ENCODE measurements at places on chromosomes 5 and 9. TPM values are rescaled to one million over a fixed set of nuclear protein-coding genes. Genes with fewer than 3 reads are reported as not detected.

GRCh38 chr5:33530183-33531036, 89.6 kb downstream of the TARS1 start:
- DNase-seq, result no peak
- no peak overlapping the region for H3K27ac ChIP-seq
- no peaks in the 10 kb centered on the region for H3K4me1 ChIP-seq
- no peak overlapping the region for H3K4me3 ChIP-seq
- no peaks in the 10 kb centered on the region for H3K27me3 ChIP-seq
- H3K36me3 ChIP-seq, result no peaks in the 10 kb centered on the region

- H3K36me3 ChIP-seq, result no peaks in the 10 kb centered on the region
- H3K27ac ChIP-seq, result no peak overlapping the region
- H3K4me1 ChIP-seq, result peaks cover 11% of the 10 kb centered on the region
- DNase-seq, result no peak
Observed at GRCh38 chr5:152990649-152991048, 499.8 kb upstream of the GRIA1 start.

ADGRD2 gene
- total RNA-seq, result not detected

DNA sequence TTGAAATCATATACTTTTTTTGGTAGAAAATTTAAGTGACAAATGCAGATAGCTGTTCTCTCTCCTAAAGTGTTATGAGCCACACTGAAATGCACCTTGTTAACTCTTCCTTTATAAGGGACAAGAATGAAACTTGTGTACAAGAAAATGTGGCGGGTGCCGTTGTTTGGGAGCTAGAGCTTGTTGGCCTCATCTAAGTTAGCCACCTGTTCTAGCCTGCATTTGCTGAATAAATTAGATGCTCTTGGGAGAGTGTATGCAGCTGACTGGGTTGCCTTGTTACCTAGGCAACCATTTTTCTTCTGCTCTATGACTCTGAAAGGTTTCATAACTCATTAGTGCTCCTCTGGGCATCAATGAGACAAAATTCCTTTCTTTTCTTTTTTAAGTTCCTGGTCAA, 174.3 kb downstream of the TAF11L14 start:
- no peak overlapping the region for H3K27ac ChIP-seq
- no peaks in the 10 kb centered on the region for H3K36me3 ChIP-seq
- DNase-seq, result no peak
- no peaks in the 10 kb centered on the region for H3K27me3 ChIP-seq
- no peak overlapping the region for H3K4me3 ChIP-seq

SMIM33 gene
- total RNA-seq, result not detected

DNA sequence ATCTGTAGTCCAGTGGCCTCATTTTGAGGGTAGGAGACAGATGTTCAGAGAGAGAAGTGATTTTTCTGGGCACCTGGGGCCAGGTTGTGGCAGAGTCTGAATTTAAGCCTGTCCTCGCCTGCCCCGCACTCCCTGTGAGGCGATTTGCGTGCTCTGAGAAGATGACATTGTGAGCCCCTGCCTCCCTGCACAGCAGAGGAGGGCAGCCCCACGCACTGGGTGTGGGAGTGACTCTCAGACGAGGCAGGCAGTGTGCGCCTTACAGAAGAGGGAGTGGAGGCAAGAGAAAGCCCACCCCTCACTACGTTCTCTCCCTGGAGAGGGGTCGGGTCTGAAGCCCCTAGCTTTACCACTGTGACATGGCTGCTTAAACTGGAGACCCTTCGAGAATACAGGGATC, 35.7 kb downstream of the IRX4 start:
- H3K36me3 ChIP-seq, result no peaks in the 10 kb centered on the region
- H3K4me3 ChIP-seq, result no peak overlapping the region
- no peak overlapping the region for H3K27ac ChIP-seq
- H3K27me3 ChIP-seq, result peaks cover 55% of the 10 kb centered on the region

DNA sequence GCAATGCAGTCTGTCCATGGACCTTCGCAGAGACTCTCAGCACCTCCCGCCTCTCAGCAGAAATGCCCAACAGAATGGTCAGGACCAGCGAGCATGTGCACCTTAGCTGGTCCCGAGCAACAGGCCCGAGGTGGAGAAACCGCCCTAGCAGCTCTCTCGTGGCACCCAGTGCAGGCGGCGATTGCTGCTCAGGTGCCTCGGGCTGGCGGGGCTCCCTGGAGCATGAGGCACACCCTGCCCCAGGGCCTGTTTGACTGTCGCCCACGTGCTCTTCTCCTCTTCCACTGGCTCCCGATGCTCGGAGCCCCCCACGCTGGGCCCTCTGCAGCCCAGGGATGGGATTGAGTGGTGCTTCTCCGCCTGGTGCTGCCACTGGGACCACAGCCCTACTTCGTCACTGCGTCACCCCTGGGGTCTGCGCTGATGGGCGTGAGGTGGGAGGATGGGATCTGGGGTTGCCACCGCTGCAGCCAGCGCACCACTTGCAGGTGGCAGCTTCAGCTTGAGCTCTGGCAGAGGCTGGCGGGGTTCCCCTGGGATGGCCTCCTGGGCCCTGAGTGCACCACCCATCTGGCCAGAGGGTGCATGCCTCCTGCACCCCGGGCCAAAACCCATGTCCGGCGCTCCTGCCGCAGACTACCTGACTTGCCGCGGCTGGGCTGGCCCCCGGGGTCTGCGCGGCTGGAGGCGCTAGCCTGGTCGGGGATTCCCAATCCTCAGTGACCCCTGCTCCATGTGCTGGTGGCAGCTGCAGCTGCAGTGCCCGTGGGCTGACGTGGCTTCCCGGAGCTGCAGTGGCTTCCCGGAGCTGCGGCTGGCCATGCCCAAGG, 244.2 kb downstream of the FOXD4L6 start:
- no peak overlapping the region for H3K4me3 ChIP-seq
- no peaks in the 10 kb centered on the region for H3K27me3 ChIP-seq
- H3K36me3 ChIP-seq, result peaks cover 20% of the 10 kb centered on the region
- no peak for DNase-seq
- H3K27ac ChIP-seq, result no peak overlapping the region

DNA sequence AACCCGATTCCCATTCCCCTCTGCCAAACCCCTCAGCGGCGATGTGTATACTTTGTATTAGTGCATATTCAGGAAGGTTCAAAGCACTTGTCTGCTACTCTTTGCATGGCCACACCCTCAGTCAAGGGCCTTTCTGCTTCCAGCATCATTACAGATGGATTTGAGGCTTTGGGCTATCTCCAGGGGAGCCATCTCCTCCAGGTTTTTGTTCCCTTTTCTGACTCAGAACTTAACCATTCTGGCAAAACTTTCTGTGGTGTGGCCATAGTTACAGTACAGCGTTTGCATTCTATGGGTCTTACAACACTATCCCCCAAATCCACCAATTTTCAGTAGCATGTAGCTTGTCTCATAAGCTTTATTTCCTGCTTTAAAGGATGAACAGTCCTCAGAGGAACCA, 36.0 kb upstream of the SVEP1 start:
- H3K36me3 ChIP-seq, result no peaks in the 10 kb centered on the region
- H3K4me3 ChIP-seq, result no peak overlapping the region
- DNase-seq, result no peak
- H3K4me1 ChIP-seq, result no peaks in the 10 kb centered on the region
- H3K27ac ChIP-seq, result no peak overlapping the region
- peaks cover 6% of the 10 kb centered on the region for H3K27me3 ChIP-seq

- H3K36me3 ChIP-seq, result no peaks in the 10 kb centered on the region
- peaks cover 18% of the 10 kb centered on the region for H3K4me1 ChIP-seq
- H3K27me3 ChIP-seq, result no peaks in the 10 kb centered on the region
- no peak overlapping the region for H3K27ac ChIP-seq
- no peak for DNase-seq
- no peak overlapping the region for H3K4me3 ChIP-seq
Observed at GRCh38 chr5:14240359-14240758, 97.2 kb downstream of the TRIO start.

PCDHB5 gene
- total RNA-seq, result 29.4 TPM

DNA sequence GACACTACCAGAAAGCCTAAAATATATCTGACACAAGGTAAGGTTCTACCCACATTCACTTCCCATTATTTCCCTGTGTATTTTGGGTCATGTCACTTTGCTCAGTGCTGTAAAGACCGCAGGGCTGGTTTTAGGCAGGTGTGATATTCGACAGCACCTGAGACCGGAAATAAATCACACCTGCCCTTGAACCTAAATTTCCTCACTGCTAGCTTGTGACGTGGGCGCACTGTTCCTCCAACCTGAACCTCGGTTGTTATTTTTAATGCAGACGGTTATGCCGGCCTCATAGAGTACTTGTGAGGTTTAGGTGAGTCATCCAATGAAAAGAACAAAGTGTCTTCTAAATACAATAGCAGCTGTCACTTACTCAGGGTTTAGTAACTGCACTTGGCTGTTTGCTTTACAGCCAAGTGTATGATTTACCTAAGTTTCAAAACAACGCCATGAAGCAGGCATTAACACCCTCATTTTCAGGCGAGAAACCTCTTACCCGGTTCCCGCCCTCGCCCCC, 20.7 kb upstream of the ZNF782 start:
- H3K4me3 ChIP-seq, result peak overlapping the region; percentile 87
- H3K27ac ChIP-seq, result peak overlapping the region; percentile 93
- H3K4me1 ChIP-seq, result peaks cover 12% of the 10 kb centered on the region
- DNase-seq, result no peak

DNA sequence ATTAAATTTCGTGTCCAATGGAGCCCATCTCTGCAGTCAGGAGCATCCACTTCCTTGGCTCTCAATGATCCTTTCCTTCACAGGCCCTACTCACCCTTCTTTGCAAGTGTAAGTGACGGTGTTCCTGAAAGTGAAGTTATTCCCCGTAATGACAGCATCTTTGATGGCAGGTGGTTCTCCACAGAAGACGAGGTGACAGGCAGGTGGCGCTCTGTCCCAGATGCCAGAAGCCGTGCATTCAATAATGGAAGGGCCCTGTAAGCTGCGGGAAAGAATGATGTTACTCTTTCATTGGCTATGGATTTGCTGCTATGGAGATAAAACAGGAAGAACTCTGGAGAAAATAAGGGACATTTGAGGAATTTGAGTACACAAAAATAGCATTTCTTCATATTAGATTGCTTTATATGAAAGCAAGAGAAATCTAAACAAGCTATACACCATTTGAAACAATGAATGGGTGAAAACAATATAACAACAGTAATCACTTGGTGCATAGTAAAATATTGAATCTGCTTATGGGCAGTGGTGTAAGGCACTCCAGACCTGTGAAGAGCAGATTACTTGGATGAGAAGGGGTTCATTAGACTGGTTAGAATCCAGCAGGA, 89.9 kb upstream of the TXNDC8 start:
- no peaks in the 10 kb centered on the region for H3K36me3 ChIP-seq
- no peak overlapping the region for H3K27ac ChIP-seq
- H3K4me1 ChIP-seq, result peaks cover 3% of the 10 kb centered on the region
- H3K4me3 ChIP-seq, result no peak overlapping the region

- H3K27ac ChIP-seq, result no peak overlapping the region
- H3K4me1 ChIP-seq, result peaks cover 48% of the 10 kb centered on the region
- DNase-seq, result no peak
Observed at GRCh38 chr5:170753311-170753710, 30.2 kb upstream of the GABRP start.

SH3TC2 gene
- total RNA-seq, result 1.4 TPM

GRCh38 chr5:175516933-175517823, 38.8 kb downstream of the SFXN1 start:
- no peak overlapping the region for H3K27ac ChIP-seq
- no peak for DNase-seq
- no peak overlapping the region for H3K4me3 ChIP-seq
- peaks cover 49% of the 10 kb centered on the region for H3K36me3 ChIP-seq

GRCh38 chr5:55599148-55600050, 64.6 kb upstream of the PLPP1 start:
- no peak overlapping the region for H3K27ac ChIP-seq
- H3K4me1 ChIP-seq, result peaks cover 22% of the 10 kb centered on the region
- H3K27me3 ChIP-seq, result peaks cover 3% of the 10 kb centered on the region
- no peak for DNase-seq
- H3K4me3 ChIP-seq, result no peak overlapping the region
- no peaks in the 10 kb centered on the region for H3K36me3 ChIP-seq

GRCh38 chr5:131209506-131210150, 38.9 kb downstream of the LYRM7 start:
- no peak for DNase-seq
- no peaks in the 10 kb centered on the region for H3K27me3 ChIP-seq
- H3K4me1 ChIP-seq, result peaks cover 4% of the 10 kb centered on the region
- no peaks in the 10 kb centered on the region for H3K36me3 ChIP-seq
- H3K4me3 ChIP-seq, result no peak overlapping the region
- H3K27ac ChIP-seq, result no peak overlapping the region

- no peak overlapping the region for H3K4me3 ChIP-seq
- H3K27ac ChIP-seq, result no peak overlapping the region
- no peaks in the 10 kb centered on the region for H3K27me3 ChIP-seq
- no peak for DNase-seq
Observed at GRCh38 chr9:18542837-18543405, 69.0 kb downstream of the ADAMTSL1 start.

DNA sequence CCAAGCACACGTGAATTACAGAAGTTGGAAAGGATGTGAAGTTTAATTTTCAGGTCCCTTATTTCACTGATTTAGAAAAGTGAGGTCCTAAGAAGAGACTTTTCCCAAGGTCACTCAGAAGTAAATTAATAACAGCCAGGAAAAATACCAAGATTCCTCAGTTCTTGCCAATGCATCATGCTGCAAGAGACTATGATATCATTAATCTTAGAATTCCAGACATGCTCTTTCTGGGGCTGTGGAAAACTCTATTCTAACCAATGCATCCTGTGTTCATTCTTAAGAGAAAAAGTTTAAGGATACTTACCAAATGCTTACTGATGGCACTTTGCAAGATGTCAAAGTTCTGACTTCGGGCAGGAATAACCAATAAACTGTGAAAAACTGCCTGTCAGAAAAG, 42.8 kb downstream of the TEX10 start:
- H3K27me3 ChIP-seq, result no peaks in the 10 kb centered on the region
- peak overlapping the region; percentile 34 for H3K27ac ChIP-seq

DNA sequence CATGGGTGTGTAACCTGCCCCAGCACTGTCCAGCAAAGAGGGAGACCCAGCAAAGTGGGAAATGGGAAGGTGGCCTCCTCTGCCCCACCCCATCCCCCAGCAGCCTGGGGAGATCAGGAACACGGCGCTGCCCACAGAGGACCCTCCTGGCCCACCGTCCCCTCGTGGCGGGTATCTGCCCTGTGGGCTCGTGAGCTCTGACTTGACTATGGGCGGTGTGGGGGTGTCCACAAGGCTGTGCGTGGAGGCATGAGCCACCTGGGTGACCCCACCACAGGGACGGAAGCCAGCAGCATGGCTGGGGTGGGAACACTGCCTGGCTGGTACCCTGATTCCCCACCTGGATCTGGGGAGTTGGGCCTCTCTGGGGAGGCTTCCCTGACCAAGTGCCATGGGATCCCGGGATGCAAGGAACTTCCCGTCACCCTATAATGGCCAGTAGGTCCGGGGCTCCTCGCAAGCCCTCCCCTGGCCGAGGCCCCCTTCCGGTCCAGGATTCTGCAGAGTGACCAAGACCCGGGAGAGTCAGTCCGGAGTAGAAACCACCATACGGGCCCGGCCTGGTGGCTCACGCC, 29.3 kb upstream of the SLC6A19 start:
- H3K4me1 ChIP-seq, result peaks cover 2% of the 10 kb centered on the region
- H3K27me3 ChIP-seq, result no peaks in the 10 kb centered on the region

EPB41L4B gene
- 7.8 TPM for total RNA-seq

GRCh38 chr9:108694170-108694569, 161.6 kb downstream of the ACTL7B start:
- H3K36me3 ChIP-seq, result no peaks in the 10 kb centered on the region
- H3K27me3 ChIP-seq, result peaks cover 30% of the 10 kb centered on the region
- no peak overlapping the region for H3K4me3 ChIP-seq
- H3K27ac ChIP-seq, result no peak overlapping the region
- no peaks in the 10 kb centered on the region for H3K4me1 ChIP-seq
